ENCODE measurements at places on chromosomes 6 and 20. TPM values are rescaled to one million over a fixed set of nuclear protein-coding genes. Genes with fewer than 3 reads are reported as not detected.

FNDC11 gene
- polyA plus RNA-seq = 0.13 TPM

ADAT2 gene
- 9.7 TPM for polyA plus RNA-seq

TNNC2 gene
- 9,031 TPM for polyA plus RNA-seq

CCN6 gene
- polyA plus RNA-seq = 0.28 TPM

PLN gene
- polyA plus RNA-seq = 4.4 TPM

DNAH8 gene
- polyA plus RNA-seq = 0.49 TPM

CRISP3 gene
- polyA plus RNA-seq = 0.14 TPM

SSTR4 gene
- polyA plus RNA-seq = not detected

Data from hindlimb muscle (tissue), 1 donor.